ENCODE measurements at places on chromosomes 4 and X.

DNA sequence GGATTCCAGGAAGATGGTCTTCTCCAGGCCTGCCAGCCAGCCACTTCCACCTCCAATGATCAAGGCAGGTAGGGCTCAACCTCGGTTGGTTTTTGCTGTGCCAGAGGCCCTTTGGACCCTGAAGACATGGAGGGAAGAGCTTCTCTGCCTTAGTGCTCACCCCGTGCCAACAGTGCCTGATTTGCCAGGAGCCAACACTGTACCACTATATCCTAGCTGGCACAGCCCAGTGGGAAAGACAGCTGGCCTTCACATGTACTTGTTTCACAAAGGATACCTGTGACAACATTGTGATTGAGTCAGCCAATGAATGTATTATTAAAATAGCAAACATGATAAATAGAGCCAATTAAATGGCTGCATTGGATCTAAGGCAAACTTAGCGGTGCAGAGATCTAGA lies 51.9 kb upstream of the PRPS1 start:
- no peak for DNase-seq

DNA sequence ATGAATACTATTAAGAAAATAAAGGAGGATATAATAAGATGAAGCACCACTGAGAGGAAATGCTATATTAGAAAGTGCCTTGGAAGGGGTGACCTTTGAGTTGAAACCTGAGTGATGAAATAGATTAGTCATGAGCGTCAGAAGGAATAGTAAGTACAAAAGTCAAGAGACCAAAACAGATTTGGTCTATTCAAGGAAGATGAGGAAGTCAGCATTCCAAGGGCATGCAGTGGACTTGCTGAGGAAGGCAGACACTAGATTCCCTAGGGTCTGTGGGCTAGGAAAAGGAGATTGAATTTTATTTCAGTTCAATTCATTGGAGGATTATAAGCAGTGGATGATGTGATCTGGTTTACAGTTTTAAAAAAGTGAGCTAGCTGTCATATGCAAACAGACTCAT lies 73.0 kb upstream of the WDFY3 start:
- no peak for DNase-seq

DNA sequence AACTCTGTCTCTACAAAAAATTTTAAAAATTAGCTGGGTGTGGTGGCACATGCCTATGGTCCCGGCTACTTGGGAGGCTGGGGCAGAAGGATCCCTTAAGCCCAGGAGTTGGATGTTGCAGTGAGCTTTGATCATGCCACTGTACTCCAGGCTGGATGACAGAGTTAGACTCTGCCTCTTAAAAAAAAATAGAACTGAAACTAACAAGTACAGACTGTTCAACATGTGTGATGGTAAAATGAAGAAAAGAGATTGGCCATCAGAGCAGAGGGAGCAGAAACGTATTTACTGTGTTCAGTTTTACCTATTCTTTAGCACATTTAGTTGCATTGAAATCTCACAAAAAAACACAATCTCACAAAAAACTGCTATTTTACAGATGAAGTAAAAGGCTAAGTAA lies 77.9 kb upstream of the NAP1L5 start:
- DNase-seq: no peak

DNA sequence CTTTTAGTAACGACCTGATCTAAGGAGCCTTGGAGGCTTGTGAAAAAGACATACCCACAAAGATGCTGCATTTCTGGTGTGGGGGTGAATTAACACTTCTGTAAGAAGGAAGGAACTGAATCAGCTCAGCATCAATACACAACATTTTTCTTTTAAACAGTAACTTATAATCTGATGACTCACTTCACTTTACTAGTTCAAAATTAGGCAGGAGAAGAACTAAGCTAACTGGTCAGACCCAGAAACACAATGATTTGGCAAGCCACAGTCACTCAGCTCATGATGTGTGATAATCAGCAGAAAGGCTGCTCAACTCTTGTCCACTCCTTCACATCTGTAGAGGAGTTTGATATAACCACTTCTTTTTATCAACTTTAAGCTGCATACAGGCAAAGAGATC lies 4.6 kb downstream of the MMAA start:
- DNase-seq: no peak

DNA sequence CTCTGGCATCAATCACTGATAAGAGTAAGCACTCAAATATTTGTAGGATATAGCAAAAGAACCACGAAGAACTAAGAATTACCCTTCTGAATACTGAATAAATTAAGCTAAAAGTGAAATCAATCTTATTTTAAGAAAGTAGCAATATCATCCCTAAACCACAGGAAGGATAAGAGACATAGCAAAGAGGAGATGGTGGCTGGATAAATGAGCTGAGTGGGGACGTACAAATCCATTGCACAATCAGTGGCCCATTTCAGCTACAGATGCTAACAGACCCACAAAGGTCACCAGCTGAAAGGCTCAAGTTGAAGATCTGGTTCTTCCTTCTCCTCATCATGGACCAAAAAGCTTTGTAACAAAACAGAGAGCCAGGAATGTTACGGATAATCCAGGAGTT lies 77.1 kb downstream of the SLC9A7 start:
- no peak for DNase-seq

DNA sequence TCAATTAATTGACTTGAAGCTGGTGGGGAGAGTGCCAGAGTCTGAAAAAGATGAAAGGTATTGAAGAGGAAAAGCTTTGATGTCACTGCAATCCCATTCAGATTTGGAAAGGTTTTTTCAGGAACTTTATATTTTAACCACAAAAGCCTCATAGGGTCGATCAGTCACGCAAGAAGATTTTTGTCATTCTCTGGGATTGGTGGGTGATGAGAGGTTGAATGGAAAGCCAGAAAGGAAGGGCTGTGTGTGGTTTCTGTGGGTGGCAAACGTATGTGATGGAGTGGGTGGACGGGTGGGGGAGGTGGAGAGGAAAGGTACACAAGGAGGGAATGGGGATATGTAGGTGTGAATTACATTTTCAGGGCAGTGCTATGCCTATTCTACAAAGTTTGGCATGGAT lies 173.8 kb upstream of the SCML1 start:
- no peak for DNase-seq

DNA sequence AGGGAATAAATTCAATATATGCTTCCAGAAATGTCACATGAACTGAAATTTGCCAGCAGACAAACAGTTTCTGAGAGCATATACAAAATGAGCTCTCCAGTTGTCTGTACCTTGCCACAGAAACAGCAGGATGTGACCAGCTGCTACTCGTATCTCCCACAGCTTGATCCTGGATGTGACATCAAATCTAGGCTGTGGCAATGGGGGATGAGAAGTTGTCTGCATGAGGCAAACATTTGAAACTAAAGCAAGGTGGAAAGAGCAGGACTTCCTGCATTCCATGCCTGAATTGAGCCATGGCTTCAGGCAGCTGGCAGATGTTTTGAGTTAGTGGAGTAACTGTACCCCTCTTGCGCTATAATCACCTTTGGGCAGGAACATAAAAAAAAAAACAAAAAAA lies 1724.0 kb downstream of the RPA4 start:
- no peak for DNase-seq

All from heart right ventricle (tissue), 16 donors.